Activated CD4-positive, CD25-positive, alpha-beta regulatory T cell treated with anti-CD3 and anti-CD28 coated beads, Interleukin-2, amount 50 U/mL, for 16 hours (primary cell): ENCODE measurements at places on chromosomes 1 and 21.

DNA sequence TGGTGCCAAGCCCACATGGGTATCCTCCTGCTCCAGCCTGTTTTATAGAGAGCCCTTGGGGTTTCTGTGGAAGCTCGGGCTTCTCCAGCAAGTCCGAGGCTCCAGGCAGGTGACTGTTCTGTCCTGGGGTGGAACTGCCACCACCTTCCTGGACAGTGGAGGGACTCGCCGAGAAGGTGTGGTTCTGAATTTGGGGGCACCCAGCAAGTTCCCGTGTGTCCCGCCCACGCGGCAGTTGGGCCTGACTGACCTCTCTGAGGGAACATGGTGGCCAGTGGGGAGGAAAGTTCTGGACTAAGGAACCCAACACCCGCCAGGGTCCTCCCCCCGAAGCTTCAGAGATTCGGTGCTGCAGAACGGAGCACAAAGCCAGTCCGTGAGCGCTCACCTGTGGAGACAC lies 158.1 kb upstream of the C1orf174 start:
- DNase-seq: no peak

- no peak for DNase-seq
Observed at GRCh38 chr1:90926971-90927370, 94.9 kb downstream of the ZNF644 start.

GRCh38 chr1:226646026-226646869 lies 92.8 kb downstream of the ITPKB start:
- no peak for DNase-seq

DNA sequence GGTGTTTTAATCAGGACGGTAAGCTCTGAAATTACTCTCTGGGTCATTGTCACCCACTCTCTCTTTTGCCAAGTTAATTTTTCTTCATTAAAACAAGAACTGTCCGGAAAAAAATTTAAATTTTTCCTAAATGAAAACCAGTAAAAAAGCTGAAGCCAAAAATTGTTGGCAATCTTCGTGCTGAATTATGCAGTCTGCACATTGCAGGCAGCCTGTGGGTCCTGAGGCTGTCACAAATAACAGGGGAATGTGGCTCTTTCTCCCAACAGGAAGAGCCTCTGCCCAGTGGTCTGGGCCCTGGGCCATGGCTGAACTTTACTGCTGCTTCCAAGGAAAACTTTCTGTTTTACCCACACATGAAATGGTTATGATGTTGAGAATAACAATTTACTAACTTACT lies 153.9 kb upstream of the SPAG17 start:
- DNase-seq: no peak

- no peak for DNase-seq
Observed at GRCh38 chr1:5802606-5803005, 189.6 kb downstream of the NPHP4 start.

- DNase-seq: no peak
Observed at GRCh38 chr1:203644661-203645510, 18.3 kb downstream of the ATP2B4 start.

- DNase-seq: no peak
Observed at GRCh38 chr1:200779326-200779725, 40.6 kb downstream of the CAMSAP2 start.

DNA sequence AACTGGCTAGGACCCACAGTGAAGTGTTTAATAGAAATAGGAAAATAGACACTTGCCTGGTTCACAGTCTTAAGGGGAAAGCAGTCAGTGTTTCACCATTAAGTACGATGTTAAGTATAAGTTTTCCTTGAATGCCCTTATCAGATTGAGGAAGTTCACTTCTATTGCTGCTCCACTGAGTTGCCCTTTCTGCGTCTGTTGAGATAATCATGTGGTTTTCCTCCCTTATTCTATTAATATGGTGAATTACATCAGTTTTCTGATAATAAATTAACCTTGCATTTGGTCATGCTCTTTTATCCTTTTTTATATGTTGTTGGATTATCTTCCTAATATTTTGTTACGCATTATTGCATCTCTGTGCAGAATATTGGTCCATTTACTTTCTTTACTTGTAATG lies 21.4 kb downstream of the UTS2 start:
- DNase-seq: no peak

DNA sequence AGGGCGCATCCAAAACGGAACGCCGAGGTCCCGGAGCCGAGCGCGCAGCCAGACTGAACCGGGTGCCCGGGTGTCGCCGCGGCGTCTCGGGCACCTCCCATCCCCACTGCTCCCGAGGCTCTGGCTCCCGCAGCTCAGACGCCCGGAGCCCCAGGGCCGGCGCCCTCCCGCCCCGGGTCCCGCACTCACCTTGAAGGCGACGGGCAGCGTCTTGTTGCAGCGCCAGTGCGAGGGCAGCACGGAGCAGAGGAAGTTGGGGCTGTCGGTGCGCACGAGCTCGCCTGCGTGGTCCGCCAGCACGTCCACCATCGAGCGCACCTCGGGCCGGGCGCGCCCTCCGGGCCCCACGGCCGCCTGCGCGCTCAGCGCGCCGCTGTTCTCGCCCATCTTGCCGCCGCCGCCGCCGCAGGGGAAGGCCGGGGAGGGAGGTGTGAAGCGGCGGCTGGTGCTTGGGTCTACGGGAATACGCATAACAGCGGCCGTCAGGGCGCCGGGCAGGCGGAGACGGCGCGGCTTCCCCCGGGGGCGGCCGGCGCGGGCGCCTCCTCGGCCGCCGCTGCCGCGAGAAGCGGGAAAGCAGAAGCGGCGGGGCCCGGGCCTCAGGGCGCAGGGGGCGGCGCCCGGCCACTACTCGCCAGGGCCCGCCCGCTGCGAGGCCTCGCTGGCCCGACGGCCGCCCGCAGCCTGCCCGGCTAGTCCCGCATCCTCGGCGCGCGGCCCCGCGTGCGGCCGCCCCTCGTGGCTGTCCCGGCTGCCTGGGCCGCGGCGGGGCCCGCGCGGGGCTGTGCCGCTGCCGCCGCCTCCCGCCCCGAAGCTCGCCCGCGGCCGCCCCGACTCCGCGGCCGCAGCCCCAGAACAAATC lies 447 bp downstream of the RUNX3 start:
- DNase-seq: no peak

DNA sequence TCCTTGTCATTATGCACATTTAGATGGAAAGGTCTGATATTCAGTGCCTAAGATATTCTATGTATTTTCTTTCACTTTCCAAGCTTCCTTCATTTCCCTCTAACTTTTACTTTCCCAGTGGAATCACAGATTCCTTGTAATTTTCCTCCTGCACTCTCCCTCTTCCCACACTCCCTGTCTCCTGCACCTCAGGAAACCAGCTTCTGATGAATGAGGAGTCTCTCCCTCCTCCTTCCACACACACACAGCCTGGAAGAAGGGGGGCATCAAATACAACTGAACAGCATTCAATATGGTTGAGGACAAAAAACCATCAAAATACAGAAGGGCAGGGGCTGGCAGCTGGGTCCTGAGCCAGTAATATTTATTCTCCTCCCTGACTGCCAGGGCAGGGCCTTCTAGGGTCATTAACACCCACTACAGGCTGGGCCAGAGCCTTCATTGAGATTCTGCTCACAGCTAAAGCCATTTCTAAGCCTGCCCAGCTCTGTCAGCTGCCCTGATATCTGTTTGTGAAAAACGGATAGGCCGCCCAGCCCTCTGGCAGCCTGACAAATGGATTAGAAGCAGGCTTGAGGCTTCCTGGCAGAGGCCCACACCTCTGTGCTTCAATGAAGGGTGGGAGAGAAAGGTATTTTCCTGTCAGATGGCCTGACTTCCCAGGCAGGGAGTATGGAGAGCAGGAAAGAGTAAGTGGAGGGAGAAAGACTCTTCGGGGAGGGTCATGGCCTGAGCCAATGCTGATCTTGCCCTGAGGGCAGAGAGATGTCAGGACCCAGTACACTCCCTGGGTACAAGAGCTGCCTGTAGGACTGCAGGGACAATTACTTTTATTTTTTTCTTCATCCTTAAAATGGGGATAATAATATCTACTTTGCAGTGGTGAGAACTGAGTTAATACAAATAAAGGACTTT lies 138.9 kb upstream of the SPATA6 start:
- no peak for DNase-seq

- no peak for DNase-seq
Observed at GRCh38 chr1:217673387-217673786, 42.2 kb downstream of the SPATA17 start.

- no peak for DNase-seq
Observed at GRCh38 chr1:219434285-219434922, 178.5 kb downstream of the ZC3H11B start.

DNA sequence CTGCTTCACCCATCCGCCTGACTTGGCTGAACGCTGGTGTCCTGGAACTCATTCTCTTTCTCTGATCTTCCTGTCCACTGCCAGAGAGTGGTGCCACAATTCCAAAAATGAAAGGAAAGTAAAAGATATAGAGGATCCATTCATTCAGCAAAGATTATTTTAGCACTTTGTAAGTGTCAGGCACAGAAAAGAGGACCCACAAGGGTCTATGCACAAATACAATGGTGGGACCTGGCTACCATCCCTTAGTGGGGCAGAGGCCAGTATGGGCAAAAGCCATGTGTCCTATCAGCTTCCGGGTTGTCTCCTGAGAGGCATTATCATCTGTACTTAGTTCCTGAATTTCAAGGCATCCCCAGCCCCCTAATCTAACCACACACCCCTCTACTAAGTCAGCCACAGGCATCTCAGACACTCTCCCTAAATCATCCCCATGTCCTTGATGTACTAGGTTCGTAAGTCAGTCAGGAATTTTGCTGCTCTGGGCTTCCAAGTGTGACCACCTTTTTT lies 19.0 kb downstream of the SSR2 start:
- no peak for DNase-seq

DNA sequence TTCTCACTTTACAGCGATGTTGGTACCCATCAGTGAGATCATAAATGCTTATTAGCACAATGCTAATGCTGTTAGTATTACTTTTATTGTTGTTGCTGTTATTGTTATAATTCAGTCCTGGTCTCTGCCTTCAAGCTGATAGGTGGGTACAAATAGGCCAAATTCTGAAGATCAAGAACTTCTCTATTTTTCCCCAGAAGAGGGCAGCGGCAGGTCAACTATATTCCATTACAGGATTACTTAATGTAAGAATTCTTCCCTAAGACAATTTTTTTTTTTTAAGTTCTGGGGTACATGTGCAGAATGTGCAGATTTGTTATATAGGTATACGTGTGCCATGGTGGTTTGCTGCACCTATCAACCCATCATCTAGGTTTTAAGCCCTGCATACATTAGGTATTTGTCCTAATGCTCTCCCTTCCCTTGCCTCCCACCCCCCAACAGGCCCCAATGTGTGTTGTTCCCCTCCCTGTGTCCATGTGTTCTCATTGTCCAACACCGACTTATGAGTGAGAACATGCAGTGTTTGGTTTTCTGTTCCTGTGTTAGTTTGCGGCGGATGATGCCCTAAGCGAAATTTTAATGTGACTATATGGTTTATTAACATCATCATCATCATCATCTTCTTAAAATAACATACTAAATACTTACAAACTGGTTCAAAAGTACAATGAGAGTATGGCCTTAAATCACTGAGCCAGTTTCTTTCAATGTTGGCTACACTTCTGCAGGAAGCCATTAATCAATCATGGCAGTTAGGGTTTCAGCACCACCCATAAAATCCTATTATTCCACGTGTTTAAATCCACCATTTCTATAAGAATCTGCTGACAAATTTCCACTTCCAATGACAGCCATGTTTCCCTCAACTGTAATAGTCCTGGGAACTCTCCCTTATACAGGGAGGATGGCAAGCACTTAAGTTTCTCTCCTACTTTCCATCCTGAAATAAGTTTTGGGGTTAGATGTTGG lies 19.2 kb downstream of the SLC19A2 start:
- no peak for DNase-seq
